Right ventricle myocardium superior (tissue), 1 donor: ENCODE measurements at places on chromosomes 11 and 22.

GRCh38 chr11:128965485-128965884 lies 22.8 kb upstream of the TP53AIP1 start:
- no peak for DNase-seq

GRCh38 chr11:113449743-113450142 lies 25.5 kb downstream of the DRD2 start:
- DNase-seq, result no peak

DNA sequence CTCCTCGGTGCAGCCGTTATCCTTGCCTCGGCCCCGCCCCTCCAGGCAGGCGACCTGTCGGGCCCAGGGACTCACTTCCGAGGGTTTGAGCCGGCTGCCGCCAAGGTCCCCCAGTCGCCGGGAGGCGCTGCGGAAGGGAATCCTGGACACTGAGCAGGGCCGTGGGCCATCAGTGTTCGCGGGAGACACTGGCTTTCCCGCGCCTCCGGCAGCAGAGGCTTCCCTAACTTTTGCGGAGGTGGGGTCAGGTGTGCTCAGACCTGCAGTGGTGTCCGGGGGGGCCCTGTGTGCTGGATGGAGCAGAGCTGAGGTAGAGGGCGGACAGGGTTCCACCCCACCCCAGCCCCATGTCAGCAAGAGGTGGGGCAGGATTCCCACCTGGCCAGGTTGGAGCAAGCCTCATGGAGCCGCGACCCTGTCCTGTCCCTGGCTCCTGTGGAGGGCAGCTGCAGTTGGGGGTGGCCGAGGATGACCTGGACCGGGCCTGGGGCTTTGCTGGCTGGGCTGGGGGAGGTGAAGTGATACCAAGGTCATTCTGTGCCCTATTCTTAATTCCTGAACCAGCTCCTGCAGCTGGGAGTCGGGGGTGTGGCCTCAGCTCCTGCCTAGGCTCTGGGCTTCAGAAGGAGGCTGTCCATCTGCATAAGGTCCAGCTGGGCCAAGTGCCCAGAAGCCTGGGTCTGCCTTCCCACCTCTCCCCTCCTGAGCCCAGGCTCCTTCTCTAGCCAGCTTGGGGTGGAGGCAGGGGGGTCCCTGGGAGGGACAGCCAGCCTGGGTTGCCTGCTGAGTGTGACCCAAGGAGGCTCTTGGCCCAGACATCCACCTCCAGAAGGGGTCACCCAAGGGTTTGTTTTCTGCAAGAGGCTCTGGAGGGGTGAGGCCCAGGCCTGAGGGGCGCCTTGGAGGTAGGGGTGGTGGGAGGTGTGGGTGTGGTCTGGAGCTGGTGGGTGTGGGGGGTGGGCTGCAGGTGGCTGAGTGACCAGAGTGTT lies 8.4 kb downstream of the TSPAN4 start:
- no peak for DNase-seq

DNA sequence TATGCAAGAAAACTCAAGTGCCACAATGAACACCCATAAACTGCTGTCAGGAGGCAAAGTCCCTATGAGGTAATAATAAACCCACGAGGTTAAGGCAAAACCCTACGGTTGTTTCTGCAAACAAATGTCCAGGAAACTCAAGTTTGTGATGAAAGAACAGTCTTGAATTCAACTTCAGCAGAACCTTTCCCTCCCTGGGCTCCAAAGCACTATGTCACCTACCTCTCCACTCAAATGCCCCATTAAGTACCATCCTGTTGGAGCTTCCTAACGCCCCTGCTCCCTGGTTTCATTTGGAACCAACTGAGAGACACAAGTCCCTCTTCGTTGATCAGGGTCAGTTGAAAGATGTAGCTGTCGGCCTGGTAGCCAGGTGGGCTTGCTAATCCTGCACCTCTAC lies 2.6 kb upstream of the C11orf91 start:
- no peak for DNase-seq

DNA sequence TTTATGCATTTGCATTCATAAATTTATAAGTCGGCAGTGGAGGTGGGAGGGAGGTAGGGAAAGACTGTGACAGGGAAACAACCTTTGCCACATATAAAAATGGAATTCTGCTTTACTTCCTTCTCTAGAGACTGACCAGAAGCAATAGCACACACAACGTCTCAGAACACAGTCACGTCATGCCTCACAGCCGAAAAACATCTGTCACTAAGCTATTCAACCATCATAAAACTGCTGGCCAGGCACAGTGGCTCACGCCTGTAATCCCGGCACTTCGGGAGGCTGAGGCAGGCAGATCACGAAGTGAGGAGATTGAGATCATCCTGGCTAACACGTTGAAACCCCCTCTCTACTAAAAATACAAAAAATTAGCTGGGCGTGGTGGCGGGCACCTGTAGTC lies 101.0 kb upstream of the CHRM4 start:
- DNase-seq, result no peak

DNA sequence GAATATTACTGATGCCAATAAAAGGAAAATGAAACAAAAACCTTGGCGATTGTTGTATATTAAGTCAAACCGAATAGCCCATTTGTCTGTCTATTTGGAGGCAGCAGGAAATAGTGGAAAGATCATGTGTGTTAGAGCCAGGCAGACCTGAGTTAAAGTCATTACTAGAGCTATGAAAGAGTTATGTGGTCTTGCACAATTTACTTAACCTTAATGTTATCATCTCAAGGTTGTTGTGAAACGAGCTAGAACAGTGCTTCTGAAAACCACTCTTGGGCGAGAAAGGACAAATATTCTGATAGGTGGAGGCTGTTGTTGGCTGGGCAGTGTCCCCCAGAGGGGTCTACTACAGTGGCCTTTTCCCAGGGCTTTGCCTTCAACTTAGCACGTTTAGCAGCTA lies 60.0 kb upstream of the NUP160 start:
- no peak for DNase-seq

DNA sequence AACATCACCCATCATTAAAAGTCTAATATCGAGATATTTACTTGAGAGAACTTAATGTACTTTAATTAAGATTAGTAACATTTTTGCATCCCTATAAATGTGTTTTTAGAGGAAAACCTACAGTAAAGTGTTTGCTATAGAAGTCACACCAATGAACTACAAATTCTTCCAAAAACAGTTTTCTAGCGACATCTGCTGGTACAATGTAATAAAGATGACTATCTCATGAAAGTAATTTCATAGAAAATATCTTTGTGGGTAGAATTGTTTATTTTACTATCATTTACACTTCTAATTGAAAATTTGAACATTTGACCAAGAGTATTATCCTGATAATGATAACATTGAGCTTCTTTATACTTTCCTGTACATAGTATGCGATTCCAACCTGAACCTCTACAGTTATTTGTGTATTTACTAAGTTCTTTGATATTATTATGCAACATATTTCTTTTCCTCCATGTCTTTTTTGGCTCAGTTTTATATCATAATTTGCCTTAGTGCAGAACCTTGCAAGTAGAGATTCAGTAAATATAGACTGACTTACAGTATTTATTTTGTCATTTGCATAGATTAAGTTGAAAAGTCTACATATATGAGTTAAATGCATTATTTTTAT lies 252.7 kb downstream of the TMEM135 start:
- no peak for DNase-seq

DNA sequence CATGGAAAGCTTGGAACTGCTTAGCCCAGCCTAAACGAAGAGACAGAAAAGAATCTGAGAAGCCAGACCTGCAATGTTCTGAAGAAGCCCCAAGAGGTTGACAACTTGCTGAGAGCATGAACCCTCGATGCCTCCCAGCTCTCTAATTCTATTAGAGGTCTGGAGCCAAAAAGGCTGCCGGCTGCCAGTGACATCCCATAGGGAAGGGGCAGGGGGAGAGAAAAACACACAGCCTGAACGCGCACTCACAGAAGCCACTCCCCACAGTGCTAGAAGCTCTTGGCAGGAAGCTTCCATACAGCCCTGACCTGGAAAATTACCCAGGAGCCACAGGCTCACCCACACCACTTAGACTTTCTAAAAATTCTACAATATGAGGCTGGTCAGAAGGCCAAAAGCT lies 18.3 kb downstream of the POLDIP3 start:
- peak; percentile 67 for DNase-seq

DNA sequence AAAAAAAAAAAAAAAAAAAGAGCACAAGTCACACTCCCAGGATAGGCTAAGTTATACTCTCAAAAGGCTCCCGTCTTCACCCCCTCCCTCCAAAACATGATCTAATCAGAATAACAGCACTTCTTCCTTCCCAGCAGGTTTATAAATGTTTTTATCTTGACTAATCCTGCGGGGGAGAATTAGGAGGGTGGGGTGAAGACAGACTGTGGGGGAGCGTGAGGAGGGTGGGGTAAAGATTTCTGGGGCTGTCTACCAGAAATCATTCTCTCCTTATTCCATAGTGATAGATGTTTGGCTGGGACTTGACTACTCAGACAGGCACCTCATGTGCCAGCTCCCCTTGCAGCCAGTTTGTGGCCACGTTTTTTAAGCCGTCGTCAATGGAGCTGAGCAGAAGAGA lies 17.0 kb downstream of the KCNE3 start:
- DNase-seq, result no peak

DNA sequence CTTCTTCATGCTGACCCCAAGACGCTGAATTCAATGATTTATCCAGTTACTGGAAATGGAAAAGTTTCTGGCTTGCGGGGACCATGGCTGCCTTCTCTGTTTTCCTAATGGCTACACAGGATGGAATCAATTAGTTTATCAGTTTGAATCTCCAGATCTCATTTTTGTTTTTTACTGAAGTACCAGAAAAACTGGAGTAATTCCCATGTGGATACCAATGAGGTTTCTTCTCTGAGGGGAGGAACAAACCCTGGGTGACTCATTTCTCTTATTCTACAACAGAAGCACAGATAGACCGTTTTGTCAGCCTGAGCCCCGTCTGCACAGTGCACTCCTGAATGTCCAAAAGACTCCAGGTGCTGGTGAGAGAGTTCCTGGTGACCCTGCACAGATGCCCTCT lies 3.4 kb downstream of the ZNF195 start:
- no peak for DNase-seq
